ENCODE measurements at places on chromosomes 2 and 18.

DNA sequence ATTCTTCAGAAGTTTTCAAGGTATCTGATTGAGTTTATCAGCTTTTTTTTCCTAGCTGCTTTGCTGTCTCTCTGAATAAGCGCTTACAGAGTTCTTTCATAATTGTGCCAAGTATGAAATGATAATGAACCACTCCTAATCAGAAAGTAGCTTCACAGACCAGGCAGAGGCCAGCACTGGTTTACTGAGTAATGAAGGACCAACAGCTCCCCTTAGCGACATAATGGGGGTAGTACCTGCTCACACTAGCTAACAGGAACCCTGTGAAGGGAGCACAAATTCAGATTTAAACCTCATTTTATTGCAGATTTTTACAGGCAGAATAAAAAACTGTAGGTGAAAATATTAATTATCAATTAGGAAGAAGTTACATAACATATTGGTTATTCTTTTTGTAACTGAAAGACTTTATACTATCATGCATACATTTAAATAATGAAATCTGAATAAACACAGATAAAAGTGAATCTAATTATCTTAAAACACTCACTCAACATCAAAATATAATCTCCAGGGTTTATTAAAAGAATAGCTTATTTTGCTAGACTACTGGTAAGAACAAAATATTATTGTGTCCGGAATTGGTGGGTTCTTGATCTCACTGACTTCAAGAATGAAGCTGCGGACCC is 53.7 kb upstream of the LRRC30 start:
- peak; percentile 69 for DNase-seq

DNA sequence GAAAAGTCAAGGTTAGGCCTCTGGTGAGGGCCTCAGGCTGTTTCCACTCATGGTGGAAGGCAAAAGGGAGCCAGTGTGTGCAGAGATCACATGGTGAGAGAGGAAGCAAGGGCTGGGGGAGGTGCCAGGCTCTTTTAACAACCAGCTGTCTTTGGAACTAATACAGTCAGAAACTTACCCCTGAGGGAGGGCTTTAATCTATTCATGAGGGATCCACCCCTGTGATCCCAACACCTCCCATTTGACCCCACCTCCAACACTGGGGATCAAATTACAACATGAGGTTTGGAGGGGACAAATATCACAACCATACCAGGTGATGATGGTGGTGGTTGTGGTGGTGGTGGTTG is 10.9 kb downstream of the POLI start:
- peak; percentile 67 for DNase-seq

GRCh38 chr18:41805341-41805740 is 149.7 kb upstream of the PIK3C3 start:
- DNase-seq, result no peak

GRCh38 chr2:40448476-40449079 is 3.3 kb downstream of the SLC8A1 start:
- peak; percentile 69 for DNase-seq

- no peak for DNase-seq
Observed at GRCh38 chr2:101120124-101120996, 30.8 kb downstream of the TBC1D8 start.

- no peak for DNase-seq
Observed at GRCh38 chr2:238988752-238989151, 140.9 kb downstream of the TWIST2 start.

DNA sequence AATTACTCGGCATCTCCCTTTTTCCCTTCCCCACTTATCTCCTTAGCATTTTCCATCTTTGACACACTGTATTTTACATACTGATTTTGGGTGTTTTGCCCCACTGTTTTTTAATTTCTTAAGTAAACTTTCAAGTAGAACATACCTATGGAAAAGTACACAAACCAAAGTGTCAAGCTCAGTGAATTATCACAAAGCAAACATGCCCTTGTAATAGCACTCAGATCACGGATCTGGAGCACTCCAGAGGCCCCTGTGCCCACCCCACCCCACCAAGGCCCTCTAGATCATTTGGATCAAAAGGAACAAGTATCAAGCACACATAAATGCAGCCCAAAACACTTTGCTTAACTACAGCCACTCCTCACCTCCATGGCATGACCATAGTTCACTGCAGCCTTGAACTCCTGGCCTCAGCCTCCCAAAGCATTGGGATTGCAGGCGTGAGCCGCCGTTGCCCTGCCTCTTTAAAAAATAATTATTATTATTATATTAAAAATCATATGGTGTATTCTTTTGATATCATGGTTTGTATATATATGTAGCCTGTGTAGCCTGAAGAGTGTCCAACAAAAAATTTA is 38.1 kb downstream of the FER1L5 start:
- DNase-seq, result no peak

DNA sequence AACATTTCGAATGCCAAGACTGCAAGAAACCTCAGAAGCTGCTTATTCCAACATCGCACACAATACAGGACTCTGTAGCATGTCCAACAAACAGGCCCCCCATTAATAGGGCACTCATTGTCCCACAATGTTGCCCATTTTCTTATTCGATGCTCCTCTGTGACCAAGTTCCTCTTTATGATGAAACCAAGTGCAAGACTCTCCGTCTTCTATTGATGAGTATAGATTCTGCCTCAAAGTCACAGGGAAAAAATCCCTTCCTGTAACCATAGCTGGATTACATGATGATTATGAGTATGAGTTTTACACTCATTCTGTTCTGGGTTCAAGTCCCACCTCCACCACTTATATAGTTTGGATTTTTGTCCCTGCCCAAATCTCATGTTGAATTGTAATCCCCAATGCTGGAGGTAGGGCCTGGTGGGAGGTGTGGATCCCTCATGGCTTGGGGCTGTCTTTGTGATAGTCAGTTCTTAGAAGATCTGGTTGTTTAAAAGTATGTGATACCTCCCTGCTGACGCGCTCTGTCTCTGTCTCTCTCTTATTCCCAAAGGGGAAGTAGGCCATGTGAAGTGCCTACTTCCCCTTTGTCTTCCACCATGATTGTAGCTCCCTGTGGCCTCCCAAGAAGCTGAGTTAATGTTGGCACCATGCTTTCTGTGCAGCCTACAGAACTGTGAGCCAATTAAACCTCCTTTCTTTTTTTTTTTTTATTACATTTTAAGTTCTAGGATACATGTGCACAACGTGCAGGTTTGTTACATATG is 148.7 kb downstream of the OSR1 start:
- DNase-seq, result no peak

GRCh38 chr2:175275539-175275938 is 94.0 kb upstream of the ATP5MC3 start:
- DNase-seq, result no peak

DNA sequence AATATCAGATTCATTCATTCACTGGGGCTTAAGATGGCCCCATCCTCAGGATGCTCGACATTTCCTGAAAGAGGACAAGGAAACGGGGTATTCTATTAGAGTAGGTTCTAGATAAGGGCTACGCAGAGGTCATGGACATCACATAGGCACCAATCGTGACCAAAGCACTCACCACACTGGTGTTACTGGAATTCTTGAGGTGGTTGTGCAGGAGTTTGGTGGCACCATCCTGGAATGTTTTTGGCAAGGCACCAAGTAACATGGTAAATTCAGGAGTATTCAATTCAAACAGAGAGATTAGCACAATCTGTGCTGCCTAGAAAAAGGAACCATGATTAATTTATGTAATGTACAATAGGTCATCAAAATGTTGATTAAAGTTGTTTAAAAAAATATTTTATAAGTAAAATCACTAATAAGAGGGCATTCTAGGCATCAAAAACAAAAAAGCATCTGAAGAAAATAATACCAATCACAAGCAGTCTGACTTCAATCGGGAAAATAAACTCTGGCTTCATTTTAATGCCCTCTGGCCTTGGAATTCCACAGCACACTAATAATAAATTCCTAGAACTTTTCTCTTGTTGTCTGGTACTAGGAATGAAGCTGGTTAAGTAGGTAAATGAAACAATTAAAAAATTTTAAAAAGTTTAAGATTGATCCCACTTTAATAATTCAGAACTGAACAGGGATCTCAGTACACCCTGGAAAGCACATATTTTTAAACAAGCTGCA is 102.8 kb upstream of the TFCP2L1 start:
- no peak for DNase-seq

DNA sequence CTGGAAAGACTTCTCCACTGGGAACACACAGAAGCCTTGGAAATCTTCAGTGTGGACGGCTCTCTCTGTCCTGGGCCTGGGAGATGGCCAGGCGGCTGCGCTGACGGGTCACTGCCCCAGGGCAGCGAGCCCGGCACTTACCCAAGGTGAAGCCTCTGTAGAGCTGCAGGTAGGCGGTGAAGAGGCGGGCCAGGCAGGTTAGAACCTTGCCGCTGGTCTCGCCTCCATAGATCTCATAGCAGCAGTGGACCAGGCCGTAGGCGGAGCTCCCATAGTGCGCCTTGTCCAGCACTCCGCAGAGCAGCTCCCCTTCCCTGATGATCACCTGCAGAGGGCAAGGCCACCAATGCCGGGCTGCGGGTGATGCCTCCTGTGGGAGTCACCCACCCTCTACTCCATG is 53.0 kb downstream of the POLR1A start:
- DNase-seq, result no peak

DNA sequence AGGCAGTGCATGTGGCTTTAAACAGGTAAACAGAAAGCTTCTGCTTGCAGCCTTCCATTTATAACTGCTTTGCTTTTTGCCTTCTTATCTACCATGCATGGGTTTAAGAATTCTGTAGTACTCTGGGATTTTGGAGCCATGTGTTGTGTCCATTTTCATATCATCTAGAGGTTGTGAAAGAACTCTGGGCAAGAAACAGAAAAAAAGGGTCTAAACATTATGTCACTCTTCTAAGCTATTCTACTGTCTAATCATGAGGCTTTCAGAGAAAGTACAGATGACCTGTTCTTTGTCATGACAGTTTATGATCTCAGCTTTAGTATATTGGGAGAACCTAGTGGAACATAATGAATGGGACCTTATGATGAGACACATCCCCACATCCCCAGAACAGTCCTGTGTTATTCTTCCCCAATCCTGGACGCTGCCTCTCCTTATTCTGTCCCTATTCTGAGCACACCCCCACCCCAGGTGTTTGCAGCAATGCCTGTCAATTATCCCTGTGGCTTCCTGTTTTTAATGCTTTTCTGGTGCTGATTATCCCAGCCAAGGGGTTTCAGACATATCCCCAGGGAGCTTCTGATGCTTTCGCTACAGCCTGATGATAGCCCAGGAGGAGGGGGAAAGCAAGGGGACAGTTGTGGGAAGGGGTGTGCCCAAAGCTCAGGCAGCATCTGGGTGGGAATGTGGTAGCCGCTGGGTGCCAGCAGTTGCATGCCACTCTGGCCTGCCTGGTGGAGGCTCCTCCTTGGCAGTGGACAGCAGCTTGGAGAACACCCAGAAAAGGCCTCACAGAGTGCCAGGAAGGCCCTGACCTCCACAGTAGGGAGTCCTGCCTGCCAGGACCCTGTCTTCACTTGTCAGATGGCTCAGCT is 169.5 kb upstream of the MAP3K20 start:
- no peak for DNase-seq

- DNase-seq, result no peak
Observed at GRCh38 chr2:20072436-20073158, 21.2 kb upstream of the LAPTM4A start.

DNA sequence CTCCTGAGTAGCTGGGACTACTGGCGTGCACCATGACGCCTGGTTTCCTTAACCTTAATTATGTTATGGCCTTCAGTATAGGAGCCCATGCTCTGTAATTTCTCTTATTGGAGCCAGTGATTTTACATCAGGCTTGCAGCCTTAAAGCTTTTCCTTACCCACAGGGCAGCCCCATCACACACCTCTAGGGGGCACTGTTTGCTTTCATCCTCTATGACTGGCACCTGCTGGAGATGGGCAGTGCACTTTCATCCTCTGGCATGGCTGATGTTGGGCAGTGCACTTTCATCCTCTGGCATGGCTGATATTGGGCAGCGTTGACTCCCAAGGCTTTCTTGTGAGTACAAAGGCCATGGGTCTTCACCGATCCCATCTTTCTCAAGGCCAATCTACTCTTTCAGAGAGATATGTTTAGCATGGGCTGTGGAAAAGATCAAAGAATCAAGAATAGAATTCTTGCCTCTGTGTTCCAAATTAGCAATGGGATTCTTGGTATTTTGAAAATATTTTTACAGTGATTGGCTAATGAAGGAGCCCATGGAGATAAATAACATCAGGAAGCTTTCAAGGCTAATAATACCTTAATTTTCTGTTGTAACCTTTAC is 80.7 kb upstream of the MEX3C start:
- DNase-seq, result peak; percentile 72

DNA sequence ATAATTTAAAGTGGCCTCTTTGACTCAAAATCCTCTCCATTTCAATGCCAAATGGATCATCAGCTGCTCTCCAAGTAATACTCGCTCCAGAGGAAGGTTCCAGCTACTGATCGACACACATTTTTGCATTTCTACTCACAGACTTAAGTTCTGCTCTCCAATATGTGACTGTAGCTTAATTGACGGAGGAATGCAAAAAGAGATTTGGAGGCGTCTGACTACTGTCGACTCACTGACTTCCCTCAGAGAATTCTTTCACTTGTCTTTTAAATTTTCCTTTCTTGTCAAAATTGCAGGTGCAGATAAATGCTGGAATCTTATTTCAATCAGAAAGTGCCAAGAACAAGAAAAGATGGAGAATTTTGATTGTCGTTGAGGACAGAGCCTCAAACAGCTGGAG is 84.1 kb upstream of the PAPOLG start:
- no peak for DNase-seq

GRCh38 chr2:55153584-55154299 is 78.4 kb downstream of the CLHC1 start:
- DNase-seq, result no peak

DNA sequence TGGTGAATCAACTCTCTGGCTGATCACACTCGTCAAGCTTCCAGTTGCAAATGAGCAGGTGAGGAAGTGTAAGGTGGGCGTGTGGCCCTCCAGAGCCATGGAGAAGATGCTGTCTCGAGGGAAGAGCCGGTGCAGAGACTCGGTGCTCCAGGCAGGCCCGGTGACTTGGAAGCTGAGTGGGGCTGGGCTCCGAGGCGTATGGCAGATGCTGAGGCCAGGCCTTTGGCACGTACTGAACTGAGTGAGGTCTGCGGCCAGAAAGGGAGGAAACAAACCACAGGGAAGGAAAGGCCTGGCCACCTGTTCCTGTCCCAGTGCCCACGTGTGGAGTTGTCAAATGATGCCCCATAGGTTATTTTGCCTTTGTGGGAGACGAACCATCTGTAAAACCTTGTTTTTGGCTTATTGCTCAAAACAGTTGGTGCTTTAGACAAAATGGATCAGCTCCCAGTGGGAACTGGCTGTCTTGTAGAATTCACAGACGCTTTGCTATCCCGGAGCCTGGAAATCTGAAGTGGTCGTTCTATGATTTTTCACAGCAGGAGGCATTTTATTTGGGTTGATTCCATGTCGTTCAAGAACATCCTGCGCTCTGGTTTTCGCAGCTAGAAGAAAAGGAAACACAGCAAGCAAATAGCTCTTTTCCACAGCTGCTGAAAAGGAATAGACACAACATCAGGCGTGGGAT is 117.5 kb upstream of the TMEM18 start:
- DNase-seq, result no peak

DNA sequence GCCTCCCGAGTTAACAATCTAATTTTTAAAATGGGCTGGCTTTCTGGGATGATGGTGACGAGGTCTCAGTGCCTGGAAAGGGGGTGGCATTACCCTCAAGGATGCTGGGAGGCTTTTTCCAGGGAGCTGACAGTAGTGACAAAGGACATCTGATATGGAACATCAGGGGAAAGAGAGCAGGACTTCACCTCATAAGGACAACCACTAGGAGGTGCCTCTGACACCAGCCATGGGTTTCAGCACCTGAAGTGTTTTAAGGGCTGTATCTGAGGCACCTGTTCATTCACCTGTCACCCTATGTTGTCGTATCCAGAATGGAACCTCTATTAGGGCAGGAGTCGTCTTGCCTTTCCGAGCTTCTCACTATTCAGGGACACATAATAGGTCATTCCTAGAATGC is 10.8 kb downstream of the IL36B start:
- peak; percentile 19 for DNase-seq

All from mesendoderm (in vitro differentiated cells).